ENCODE measurements at places on chromosomes 3 and 15.

GRCh38 chr3:116238846-116239565 is 206.3 kb downstream of the LSAMP start:
- no peak for DNase-seq

GRCh38 chr3:54356261-54357045 is 234.1 kb downstream of the CACNA2D3 start:
- no peak for DNase-seq

DNA sequence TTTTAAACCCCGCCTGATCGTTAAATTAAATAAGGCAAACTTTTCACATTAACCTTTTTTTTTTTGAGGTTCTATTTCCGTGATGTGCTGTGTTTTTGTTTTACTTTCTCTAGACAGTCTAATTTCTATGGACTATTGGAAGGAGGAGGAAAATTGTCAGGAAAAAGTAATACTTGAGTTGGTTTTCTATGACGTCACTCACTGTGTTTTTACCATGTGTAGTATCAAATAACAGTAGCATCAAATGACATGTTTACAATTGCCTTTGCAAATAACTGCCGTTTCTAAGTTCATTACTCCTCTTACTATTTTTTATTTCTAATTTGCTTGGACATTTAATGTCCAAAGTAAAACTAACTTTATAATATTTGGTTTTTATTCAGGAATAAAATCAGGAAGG is 32.3 kb downstream of the MYO1E start:
- no peak for DNase-seq

- no peak for DNase-seq
These were observed 69.2 kb downstream of the GOLGA8B start for GRCh38 chr15:34514251-34514670.

DNA sequence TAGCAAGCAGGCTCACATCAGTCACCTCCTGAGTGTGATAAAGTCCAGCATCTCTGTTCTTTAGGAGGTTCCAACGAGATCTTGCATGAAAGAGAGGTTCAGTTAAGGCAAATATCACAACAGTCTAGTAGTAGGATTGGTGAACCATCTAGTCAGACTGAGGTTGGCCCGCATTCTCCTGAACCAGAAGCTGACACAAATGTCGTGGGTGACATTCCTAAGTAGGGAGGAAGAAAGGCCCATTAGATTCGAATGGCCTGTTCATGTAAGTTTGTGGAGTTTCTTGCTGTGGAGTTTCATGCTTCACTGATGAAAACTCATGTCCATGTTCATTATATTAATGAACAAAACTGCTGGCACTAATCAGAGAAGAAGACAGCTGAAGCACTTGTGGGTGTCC is 66.7 kb upstream of the XCR1 start:
- no peak for DNase-seq

DNA sequence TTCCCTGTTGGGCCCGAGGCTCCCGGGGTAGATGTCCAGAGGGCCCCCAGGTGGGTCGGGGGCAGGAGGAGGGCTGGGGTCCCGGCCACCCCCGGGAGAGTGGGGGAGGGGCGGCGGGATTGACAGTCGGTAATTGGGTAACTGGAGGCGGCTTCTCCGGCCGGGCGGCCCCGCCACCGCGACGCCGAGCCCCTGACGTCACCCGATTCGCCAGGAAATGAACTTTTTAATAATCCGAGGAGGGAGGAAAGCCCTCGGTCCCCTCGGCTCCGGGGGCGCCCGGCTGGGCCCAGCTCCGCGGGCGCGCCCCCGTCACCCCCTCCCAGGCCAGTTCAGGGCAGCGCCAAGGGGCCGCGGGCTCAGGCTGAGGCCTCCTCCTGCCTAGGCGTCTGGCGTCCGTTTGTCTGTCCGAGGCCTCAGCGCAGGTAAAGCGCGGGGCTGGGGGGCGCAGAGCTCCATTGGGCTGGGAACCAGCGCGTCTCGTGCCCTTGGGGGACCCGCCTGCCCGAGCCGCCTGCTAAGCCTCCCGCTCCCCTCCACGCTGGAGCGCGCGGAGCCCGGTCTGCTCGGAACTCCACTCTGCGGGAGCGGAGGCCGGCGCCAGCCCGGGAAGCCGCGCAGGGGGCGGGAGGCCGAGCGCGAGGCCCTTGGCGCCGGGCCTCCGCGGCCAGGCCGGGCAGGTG is 3.9 kb downstream of the GATA2 start:
- no peak for DNase-seq

DNA sequence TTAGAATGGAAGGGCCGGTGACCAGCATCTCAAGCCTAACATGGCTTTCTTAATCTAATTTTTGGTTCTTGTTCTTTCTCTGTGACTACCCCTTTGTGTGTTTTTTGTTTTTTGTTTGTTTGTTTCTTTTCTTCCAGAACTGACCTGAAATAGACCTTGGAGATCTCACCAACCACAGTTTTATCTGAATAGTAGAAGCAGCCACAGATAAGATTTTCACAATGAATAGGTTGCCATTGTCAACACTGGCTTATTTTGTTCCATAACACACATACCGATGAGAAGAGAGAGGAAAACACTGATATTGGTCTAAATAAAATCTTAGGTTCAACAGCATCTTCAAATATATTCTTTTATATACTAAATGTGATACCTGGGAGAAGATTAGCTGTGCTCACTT is 11.5 kb downstream of the ILDR1 start:
- DNase-seq: no peak

GRCh38 chr3:16313886-16314645 is 49.1 kb downstream of the OXNAD1 start:
- no peak for DNase-seq

GRCh38 chr15:73075160-73075859 is 23.0 kb downstream of the NEO1 start:
- DNase-seq: no peak

DNA sequence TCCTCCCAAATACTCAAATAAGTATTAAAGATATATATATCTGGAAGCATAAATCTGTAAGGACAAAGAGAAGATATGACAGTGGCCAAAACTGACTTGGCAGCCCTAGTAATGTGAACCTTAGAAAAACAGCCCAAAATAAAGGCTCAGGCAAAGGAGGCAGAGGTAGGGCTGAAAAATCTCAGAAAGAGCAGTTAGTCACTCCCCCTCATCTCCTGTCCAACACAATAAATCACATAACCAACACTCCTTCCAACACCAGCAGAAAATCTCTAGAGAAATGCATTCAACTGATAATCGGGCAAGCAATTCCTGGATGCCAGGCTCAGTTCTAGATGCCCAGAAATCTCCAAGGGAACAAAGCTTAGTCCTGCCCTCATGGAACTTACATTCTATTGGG is 22.1 kb upstream of the CHRM5 start:
- no peak for DNase-seq

DNA sequence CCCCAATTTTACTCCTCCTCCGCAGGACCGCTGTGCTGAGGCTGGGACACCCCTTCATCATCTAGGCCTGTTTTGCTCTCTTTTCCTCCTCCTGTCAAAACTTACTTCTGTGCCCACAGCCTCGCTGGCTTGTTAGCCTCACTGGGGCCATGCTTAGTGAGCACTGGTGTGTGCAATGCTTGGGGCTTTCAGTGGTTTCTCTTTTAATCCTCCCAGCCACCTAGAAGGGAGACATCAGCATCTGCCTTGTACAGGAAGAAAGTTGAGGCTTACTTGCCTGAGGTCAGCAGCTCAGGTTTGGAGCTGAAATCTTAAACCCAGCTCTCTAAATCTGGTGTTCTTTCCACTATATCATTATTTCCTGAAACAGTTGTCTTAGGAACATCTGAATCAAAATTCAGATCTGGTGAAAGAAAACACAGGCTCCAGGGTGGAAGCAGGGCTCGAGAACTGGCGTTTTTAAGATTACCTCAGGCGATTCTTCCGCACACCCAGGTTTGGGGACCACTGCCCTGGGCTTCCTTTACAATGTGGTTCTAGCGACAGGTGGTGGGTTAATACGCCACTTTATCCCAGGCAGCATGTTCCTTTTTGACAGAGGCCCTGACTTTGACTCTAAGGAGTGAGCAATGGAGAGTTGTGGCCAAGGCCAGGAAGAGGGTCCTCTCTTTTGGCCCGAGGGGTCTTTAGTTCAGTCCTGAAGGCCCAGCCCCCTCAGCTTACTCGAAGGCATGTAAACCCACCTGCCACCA is 3.8 kb downstream of the THSD4 start:
- DNase-seq: no peak

DNA sequence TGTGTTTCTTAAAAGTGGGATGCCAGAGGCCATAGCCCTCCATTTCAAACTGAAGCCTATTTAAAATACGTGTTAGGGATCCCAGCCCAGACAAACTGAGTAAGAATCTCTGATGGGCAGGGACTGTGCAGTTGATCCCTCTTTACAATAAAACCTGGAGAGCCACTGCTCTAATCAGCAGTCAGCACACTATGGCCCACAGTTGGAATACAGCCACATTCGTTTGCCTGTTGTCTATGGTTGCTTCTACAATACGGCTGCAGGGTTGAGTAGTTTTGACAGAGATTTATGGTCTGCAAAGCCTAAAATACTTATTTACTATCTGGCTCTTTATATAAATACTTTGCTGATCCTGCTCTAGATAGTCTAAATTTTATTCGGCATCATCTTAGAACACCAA is 32.4 kb downstream of the TJP1 start:
- DNase-seq: no peak

DNA sequence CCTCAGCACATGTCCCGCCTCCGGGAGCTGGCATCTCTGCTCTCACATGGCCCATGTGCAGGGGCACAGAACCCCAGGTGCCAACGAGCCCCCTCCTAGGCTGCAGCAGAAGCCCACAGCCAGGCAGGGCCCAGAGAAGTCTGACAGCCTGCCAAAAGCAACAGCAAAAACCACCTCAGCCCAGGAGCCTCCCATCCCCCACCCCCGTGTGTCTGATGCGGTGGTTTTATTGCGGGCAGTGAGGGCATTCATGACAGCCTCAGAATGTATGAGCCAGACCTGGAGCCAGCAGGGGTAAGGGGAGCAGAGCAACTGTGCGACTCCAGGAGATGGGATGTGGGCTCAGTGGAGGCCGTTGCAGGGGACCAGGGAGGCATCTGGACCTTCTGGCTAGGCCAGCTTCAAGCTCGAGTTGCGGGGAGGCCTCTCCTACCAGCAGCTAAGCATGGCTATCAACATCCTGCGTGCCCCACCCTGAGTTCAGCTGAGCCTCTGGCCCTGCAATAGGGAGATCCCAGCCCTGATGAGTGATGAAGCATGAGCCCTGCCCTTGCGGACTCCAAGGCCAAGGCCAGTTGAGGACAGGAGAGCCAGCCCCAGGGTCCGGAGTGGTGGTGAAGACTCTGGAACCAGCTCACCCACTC is 52.5 kb downstream of the CYP11A1 start:
- no peak for DNase-seq

- DNase-seq: no peak
These were observed 544.4 kb downstream of the ZPLD1 start for GRCh38 chr3:102979191-102979590.

- no peak for DNase-seq
These were observed 82.3 kb upstream of the AGTR1 start for GRCh38 chr3:148615382-148615781.

GRCh38 chr3:56303487-56303886 is 164.8 kb downstream of the ERC2 start:
- DNase-seq: peak; percentile 57

DNA sequence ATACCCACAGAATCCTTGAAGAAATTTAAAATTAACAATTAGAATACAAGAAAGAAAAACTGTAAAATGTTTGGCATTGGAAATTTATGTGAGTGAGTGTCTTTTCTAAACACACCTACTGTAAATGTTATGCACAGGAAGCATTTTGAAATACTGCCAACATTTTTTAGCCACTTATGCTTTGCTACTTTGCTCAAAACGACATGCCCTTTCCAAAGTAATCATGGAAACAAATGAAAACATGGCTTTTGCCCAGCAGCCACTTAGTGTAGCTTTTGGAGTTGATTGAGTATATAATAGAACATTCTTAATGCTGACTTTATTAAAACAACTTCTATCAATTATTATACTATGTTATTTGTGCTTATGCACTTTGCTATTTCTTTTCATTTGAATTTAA is 823.0 kb downstream of the CADM2 start:
- no peak for DNase-seq

GRCh38 chr3:119663885-119664284 is 3.5 kb upstream of the POPDC2 start:
- no peak for DNase-seq

GRCh38 chr3:114241262-114241661 is 3.9 kb upstream of the ZNF80 start:
- no peak for DNase-seq

GRCh38 chr3:4355401-4356219 is 52.4 kb downstream of the SETMAR start:
- DNase-seq: peak; percentile 73

DNA sequence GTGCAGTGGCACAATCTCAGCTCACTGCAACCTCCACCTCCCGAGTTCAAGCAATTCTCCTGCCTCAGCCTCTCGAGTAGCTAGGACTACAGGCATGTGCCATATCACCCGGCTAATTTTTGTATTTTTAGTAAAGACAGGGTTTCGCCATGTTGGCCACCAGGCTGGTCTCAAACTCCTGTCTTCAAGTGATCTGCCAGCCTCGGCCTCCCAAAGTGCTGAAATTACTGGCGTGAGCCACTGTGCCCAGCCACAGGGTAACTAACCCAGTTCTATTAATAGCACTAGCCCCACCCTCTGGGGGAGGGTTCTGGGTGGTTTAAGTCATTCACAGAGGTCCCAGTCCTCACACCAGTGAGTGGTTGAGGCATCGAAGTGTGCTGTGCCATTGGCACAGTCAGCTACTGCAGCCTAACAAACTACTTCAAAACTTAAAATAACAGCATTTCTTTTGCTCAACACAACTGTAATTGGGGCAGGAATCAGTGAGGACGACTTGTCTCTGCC is 44.0 kb downstream of the RHCG start:
- no peak for DNase-seq

- DNase-seq: no peak
These were observed 100.6 kb downstream of the CHSY1 start for GRCh38 chr15:101151288-101151687.

DNA sequence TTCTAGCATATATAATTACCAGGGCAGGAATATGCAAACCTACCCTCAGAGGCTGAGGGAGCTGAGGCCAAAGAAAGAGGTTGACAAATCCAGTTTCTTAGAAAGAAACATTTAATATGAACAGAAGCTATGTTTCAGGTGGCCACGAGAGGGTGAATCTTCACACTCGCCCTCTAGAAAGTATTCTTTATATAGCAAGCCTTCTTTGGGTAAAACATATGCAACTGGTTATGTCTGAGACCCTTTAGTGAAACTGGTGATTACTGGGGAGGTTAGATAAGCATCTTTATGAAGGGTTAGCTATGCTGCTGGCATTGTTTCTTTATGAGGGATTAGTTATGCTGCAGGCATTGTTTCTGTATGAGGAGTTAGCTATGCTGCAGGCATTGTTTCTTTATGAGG is 50.7 kb upstream of the GOLGA6L2 start:
- DNase-seq: no peak

GRCh38 chr3:17088602-17089313 is 204.0 kb downstream of the PLCL2 start:
- DNase-seq: no peak

GRCh38 chr3:143605233-143605950 is 242.9 kb downstream of the SLC9A9 start:
- no peak for DNase-seq
